ENCODE measurements at places on chromosomes 7 and 10. TPM values are rescaled to one million over a fixed set of nuclear protein-coding genes. Genes with fewer than 3 reads are reported as not detected.

- DNase-seq = no peak
Observed at GRCh38 chr10:131034451-131034850, 277.1 kb downstream of the TCERG1L start.

- DNase-seq = no peak
Observed at GRCh38 chr7:69682518-69682917, 84.2 kb downstream of the AUTS2 start.

The IFIT1B gene
- not detected for total RNA-seq

GRCh38 chr10:132910186-132910880, 32.0 kb downstream of the CFAP46 start:
- DNase-seq = no peak

DNA sequence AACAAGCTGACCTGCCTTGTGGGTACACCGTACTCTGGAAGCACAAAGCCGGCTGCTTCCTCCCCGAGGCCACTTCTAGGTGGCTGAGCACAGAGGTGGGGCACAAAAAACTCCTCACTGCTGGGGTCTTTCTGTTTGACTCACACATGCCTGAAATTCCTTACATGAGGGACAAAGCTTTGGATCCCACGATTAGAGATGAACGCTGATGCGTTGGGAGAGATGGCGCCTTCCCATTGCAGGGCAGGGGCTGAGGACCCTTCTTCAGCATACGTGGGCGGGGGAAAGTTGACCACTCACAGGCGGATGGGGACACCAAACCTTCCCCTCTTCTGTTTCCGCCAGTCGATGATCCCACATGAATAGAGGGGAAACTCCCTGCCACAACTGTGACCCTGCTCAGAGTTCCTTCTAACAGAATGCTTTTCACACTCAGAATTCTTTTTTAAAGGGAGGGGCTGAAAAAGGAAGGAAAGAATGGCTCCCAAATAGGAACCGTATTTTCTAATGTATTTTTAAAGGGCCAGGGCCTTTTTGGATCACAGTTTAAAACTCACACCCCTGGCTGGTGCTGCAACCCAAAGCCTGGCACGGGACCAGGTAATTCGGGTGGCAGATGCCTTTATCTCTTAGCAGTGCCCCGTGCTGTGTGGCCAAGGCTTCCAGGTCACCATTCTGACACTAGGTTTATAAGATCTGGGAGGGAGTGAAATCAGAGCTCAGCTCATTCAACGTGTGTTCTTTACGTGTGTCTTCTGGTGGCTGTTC, 134.0 kb downstream of the PRKAG2 start:
- DNase-seq = peak; percentile 90

GRCh38 chr10:80464557-80465450, 10.7 kb downstream of the TSPAN14 start:
- DNase-seq = no peak

DNA sequence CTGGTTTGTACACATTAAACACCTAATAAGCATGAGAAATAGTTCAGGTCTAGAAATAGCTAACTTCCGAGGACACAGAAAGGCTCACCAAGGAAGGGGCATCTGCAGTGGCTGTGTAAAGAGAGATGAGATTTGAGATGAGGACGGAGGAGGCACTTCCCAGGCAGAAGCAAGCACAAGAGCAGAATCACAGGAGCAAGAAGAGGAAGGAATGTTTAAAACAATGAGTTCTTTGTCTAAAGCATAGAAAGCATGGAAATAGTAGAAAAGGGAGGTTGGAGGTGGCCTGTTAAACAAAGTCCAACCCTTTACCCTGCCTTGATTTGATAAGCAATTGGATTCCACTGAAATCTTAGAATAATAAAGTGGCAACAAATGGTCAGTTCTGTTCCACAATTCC, 11.6 kb upstream of the PON3 start:
- no peak for DNase-seq

All from left lobe of liver (tissue), 2 donors.